Activated T-cell treated with anti-CD3 and anti-CD28 coated beads, Interleukin-2, amount 50 U/mL, for 4 hours (primary cell): ENCODE measurements at places on chromosomes 5 and 9. TPM values are rescaled to one million over a fixed set of nuclear protein-coding genes. Genes with fewer than 3 reads are reported as not detected.

GRCh38 chr5:153470736-153471135 lies 19.7 kb upstream of the GRIA1 start:
- DNase-seq = no peak

PCDHGC4 gene
- total RNA-seq = not detected

DNA sequence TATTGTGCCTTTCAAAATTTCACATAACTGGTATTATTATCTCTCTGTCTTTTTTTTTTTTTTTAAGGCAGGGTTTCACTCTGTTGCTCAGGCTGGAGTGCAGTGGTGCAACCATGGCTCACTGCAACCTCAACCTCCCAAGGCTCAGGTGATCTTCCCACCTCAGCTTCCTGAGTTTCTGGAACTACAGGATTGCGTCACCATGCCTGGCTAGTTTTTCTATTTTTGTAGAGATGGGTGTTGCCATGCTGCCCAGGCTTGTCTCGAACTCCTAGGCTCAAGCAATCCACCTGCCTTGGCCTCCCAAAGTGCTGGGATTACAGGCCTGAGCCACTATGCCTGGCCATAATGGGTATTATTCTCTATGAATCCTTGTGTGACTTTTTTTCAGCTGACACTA lies 402.3 kb upstream of the SMARCA2 start:
- no peak for DNase-seq

DNA sequence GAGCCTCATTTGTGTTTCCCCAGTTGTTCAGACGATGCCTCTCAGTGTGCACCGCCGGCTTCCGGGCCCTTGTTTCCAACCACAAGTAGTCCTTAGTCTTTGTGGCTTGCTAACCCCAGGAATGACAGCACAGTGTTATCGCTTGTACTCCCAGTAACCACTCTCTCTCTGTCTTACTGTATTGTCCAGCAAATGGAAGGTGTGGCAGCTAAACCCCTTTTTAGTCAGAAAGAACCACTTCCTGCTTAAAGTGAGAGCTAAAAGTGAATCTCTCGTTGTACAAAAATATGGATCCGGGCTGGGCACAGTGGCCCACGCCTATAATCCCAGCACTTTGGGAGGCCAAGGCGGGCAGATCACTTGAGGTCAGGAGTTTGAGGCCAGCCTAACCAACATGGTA lies 61.3 kb downstream of the ENC1 start:
- peak; percentile 20 for DNase-seq

GRCh38 chr9:90460220-90460619 lies 182.4 kb downstream of the DIRAS2 start:
- DNase-seq = no peak

QSOX2 gene
- 26.9 TPM for total RNA-seq
